ENCODE measurements at places on chromosomes 5 and 9.

DNA sequence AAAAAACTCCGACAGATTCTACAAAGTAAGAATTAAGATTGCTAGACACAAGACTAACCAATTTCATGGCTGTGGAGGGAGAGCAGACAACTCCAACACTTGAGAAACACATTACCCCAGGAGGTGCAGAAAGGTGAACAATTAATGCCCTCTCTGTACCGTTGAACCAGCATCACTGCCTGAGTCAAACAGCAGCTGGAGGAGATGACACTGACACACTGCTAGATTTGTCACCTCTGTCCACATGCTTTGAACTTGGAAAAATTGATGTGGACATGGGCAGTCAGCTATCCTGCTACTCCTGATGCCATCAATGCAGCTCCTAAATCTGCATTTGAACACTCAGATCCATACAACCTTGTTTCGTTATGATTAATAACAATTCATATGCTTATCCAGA is 51.7 kb downstream of the GPBP1 start:
- H3K27ac ChIP-seq = no peak overlapping the region
- no peaks in the 10 kb centered on the region for H3K4me1 ChIP-seq
- DNase-seq = no peak
- no peak overlapping the region for H3K4me3 ChIP-seq

DNA sequence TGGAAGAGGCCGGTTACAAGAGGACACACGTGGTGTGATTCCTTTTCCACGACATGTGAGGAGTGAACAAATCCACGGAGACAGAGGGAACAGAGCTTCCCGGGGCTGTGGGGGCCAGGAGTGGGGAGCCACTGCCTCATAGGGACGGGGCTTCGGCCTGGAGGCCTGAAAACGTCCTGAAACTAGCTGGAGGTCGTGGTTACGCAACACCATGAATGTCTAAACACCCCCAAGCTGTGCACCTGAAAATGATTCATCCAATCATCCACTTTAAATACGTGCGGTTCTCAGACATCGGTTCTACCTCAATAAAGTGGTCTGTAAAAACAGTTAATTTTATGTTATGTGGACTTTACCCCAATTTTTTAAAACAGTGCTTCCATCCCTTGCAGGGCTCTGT is 65.3 kb upstream of the PPP1R26 start:
- DNase-seq = no peak
- H3K27ac ChIP-seq = no peak overlapping the region
- peaks cover 8% of the 10 kb centered on the region for H3K27me3 ChIP-seq

DNA sequence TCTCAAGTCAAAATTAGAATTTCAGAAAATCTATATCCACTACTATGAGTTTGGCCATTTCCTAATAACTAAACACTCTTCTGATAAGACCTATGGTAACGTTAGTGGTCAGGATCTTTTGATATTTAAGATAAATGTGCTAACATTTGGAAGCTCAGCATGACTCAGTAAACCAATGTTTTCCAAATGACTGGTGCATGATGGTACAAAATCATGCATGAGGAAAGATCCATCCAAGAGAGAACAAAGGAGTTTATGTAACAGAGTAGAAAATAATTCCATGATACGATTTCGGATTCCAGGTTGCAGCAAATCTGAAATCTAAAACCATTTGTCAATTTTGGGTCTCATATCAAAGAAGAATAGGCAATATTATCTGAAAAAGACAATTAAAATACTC is 279.2 kb downstream of the NSG2 start:
- no peak overlapping the region for H3K27ac ChIP-seq
- DNase-seq = no peak
- no peaks in the 10 kb centered on the region for H3K27me3 ChIP-seq
- H3K36me3 ChIP-seq = no peaks in the 10 kb centered on the region

DNA sequence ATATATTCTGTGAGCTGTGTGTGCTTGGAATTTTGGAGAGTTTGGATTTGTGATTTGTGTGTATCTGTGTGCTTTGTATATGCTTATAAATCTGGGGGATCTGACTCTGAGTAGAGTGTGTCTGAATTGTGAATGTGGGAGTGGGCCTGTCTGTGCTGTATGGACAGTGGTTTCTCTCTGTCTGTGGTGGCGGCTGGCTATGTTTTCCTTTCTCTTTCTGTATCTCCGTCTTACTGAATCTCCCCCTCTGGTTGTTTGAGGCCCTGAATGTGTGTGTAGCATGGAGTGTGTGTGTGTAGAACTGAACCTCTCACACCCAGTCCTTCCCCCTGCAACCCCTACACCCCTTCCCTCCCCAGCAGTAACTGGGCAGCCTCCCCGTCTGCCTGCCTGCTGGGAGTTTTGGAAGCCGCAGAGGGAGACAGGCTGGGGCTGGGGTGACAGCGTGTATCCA is 4.7 kb downstream of the CXXC5 start:
- H3K36me3 ChIP-seq = no peaks in the 10 kb centered on the region
- peak overlapping the region; percentile 7 for H3K4me3 ChIP-seq
- peaks cover 22% of the 10 kb centered on the region for H3K4me1 ChIP-seq
- DNase-seq = no peak
- peak overlapping the region; percentile 97 for H3K27ac ChIP-seq

DNA sequence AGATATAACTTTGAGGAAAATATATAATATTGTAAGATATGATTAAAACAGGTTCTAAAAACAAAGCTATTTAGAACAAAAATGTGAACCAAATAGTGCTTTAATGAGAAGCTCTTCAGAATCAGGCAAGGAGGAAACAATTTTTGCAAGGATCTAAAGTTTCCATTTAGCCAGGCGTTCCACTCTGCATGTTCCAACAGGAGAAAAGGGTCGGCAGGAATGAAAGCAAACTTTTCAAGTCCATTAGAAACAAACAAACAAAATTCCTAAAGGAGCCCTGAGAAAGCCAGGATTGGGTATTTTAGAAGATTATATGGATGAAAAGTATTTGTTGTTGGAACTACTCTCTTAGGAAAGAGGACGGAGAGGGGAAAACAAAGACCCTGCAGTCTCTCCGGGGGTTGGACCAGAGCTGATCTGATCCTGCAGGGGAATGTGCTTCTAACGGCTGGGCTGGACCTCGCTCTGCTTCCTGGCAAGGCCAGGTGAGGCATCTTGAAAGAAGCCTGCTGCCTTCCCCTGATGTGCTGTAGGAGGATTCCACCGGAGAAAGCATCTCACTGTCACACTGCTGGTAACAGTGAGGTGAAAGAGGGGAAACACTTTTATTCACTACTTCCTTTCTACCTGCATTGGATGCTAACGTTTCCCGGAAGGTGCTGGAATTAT is 94.6 kb downstream of the PRRT1B start:
- peak overlapping the region; percentile 85 for H3K27ac ChIP-seq
- no peaks in the 10 kb centered on the region for H3K36me3 ChIP-seq
- no peaks in the 10 kb centered on the region for H3K4me1 ChIP-seq

DNA sequence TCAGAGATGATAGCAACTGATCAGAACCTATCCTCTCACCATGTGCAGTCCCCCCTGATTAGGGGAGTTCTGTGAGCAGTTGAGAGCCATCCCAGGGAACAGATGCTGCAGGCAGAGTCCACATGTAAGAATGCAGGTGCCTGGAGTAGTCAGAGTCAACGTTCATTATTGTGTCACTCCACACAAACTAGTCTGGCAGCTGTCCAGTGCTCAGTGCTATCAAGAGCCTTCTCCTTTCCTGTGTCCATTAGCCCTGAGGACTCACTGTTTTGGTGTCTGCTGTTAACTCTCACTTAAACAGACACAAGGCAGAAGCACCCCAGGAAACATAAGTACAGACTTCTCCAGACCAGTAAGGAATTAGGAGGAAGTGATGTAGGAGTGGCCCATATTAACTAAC is 2.5 kb downstream of the SH3TC2 start:
- no peaks in the 10 kb centered on the region for H3K36me3 ChIP-seq
- H3K4me1 ChIP-seq = peaks cover 8% of the 10 kb centered on the region
- DNase-seq = no peak
- no peak overlapping the region for H3K27ac ChIP-seq
- H3K4me3 ChIP-seq = no peak overlapping the region

DNA sequence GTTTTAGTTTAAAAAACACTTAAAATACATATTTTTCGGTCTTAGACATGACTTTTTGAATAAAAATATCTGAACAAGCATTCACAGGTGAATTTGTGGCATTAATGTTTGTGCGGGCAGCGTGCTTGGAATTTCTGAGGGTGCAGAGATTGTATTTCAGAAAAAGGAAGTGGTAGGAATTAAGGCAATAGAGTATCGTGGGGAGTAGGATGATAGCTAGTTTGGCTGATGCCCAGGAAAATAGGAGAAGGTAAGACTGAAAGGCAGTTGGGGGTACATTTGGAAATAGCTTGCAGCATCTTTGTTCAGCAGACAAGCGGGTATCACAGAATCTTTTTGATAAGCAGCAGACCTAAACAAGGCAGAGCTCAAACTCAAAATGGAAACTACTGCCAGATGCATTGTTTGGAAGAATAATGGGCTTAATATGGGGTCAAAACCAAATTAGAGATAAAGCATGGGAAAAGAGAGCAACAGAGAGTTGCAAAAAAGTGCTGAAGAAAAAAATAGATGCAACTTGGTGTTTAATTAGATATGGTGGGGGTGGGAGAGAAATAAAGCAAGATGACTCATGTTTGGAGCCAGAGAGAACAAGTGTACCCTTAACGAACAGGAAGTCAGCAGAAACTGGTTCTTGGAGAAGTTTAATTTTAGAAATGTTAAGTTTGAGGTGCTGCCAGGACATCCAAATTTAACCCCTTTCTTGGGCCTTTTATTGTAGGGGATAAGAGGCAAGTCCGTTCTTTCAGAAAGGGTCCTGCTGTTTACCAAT is 85.7 kb upstream of the ARRDC3 start:
- no peaks in the 10 kb centered on the region for H3K27me3 ChIP-seq
- H3K36me3 ChIP-seq = no peaks in the 10 kb centered on the region
- DNase-seq = no peak

GRCh38 chr5:171162596-171162995 is 146.5 kb upstream of the TLX3 start:
- no peak overlapping the region for H3K4me3 ChIP-seq
- no peaks in the 10 kb centered on the region for H3K36me3 ChIP-seq
- no peak for DNase-seq
- no peak overlapping the region for H3K27ac ChIP-seq

DNA sequence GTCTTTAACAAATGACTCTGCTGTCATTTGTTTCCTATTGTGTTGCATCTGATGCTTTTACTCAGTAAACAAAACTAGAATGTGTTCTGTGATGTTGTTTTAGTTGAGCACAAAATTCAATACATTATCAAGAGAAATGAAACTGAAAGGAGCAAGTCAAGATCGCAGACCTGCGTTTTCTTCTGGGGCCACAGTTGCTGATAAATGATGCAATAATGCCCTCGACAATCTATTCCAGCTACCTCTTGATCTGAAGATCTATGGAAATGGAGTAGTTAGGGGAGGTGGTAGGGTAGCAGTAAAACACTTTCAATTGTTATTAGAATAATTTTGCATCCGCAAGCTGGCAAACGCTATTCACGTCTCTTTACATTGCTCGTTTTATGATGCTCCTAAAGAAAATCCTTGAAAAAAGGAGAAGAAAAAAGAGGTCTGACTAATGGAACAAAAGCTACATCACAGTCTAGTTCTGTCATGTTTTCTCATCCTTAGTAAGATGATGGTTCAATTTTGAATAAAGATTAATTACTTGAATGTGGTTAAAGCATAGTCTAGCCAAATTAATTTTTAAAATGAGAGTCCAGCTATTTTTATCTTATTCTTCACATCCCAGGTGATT is 1.6 kb downstream of the ZNF366 start:
- no peak for DNase-seq
- H3K36me3 ChIP-seq = no peaks in the 10 kb centered on the region
- H3K4me1 ChIP-seq = no peaks in the 10 kb centered on the region
- no peak overlapping the region for H3K4me3 ChIP-seq

- peak overlapping the region; percentile 26 for H3K27ac ChIP-seq
- H3K36me3 ChIP-seq = no peaks in the 10 kb centered on the region
- DNase-seq = no peak
Measured at GRCh38 chr5:138772986-138773594, 19.9 kb downstream of the CTNNA1 start.

DNA sequence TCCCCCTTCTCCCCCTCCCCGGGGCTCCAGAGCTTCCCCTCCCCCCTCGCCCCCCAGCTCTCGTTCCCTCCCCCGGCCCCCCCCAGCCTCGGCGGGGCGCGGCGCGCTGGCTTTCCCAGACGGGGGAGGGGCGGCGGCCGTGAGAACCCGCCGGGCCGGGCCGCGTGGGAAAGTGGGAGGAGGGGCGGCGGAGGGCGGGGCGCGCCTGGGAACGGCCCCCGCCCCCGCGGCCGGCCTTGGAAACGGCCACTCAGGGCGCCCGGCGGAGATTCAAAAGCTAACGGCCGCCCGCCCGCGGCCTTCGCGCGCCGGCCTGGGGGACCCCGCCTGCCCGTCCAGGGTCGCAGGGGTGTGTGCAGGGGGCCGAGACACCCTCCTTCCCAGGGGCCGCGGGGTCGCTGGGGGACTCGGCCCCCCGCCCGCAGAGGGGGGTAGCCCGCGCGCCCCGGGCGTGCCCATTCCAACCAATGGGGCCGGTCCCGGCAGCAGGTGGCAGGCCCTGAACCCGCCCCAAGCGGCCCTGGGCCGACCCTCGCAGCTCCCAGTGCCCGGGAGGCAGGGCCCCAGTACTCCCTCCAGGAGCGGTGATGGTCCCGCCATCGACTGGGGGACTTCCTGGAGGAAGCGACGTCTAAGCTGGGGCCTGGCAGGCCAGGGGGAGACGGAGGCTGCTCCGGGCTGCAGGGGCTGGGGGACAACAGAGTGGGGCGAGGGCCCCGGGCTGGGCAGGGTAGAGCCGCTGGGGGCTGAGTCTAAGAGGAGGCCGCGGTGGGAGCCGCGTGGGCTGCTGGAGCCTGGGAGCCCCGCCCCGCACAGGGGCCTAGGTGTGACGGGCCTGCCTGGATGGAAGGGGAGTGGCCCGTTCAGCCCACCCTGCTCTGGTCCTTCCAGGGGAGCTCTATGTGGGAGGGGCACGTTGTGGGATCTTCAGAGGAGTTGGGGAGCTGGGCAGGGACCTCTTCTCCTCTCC is 14.2 kb upstream of the NRARP start:
- peak overlapping the region; percentile 66 for H3K4me3 ChIP-seq
- H3K27ac ChIP-seq = no peak overlapping the region
- DNase-seq = peak; percentile 55
- peaks cover 7% of the 10 kb centered on the region for H3K4me1 ChIP-seq
- no peaks in the 10 kb centered on the region for H3K36me3 ChIP-seq

- H3K27me3 ChIP-seq = no peaks in the 10 kb centered on the region
- H3K4me3 ChIP-seq = peak overlapping the region; percentile 80
- H3K4me1 ChIP-seq = no peaks in the 10 kb centered on the region
Measured at GRCh38 chr9:128702949-128703615, 779 bp downstream of the PKN3 start.

- H3K27me3 ChIP-seq = no peaks in the 10 kb centered on the region
- no peak overlapping the region for H3K27ac ChIP-seq
- no peaks in the 10 kb centered on the region for H3K36me3 ChIP-seq
- no peak overlapping the region for H3K4me3 ChIP-seq
- no peaks in the 10 kb centered on the region for H3K4me1 ChIP-seq
Measured at GRCh38 chr5:122151640-122152039, 22.3 kb downstream of the ZNF474 start.

Data from breast epithelium (tissue), 4 donors.